Occipital lobe (tissue), 3 donors: ENCODE measurements at places on chromosomes 2 and 18. TPM values are rescaled to one million over a fixed set of nuclear protein-coding genes. Genes with fewer than 3 reads are reported as not detected.

- DNase-seq = no peak
These were observed 23.7 kb downstream of the KCNF1 start for GRCh38 chr2:10935366-10935918.

DNA sequence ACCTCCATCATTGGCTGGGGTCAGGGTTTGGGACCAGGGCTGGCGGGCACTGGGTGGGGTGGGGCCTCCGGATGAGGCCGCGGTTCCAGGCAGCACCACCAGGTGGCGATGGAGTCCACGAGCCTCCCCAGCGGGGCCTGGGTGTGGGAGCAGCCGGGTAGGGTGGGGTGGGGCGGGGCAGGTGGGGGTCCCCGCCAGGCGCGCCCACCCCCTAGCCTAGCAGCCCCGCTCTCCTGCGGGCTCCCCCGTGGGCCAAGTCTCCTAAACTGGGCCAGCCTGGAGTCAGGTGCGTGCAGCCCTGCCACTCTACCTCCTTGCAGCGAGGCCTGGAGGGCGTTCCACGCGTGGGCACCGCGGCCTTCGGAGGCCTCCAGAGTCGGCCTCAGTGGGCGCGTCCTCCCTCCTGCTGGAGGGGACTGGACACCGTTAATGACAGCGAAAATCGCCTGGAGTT is 187.5 kb downstream of the TWIST2 start:
- DNase-seq = no peak

Gene FN1
- 85.5 TPM for total RNA-seq

DNA sequence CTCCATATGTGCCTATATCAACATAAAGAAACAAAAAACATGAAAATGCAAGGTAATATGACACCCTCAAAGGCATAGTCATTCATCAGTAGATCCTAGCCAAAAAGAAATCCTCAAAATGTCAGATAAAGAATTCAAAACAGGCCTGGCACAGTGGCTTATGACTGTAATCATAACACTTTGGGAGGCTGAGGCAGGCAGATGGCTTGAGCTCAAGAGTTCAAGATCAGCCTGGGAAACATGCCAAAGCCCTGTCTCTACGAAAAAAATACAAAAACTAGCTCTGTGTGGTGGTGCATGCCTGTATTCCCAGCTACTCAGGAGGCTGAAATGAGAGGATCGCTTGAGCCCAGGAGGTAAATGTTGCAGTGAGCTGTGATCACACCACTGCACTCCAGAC is 284.6 kb upstream of the KLHL29 start:
- no peak for DNase-seq

Gene ALPG
- total RNA-seq = not detected

Gene BMP10
- total RNA-seq = not detected

DNA sequence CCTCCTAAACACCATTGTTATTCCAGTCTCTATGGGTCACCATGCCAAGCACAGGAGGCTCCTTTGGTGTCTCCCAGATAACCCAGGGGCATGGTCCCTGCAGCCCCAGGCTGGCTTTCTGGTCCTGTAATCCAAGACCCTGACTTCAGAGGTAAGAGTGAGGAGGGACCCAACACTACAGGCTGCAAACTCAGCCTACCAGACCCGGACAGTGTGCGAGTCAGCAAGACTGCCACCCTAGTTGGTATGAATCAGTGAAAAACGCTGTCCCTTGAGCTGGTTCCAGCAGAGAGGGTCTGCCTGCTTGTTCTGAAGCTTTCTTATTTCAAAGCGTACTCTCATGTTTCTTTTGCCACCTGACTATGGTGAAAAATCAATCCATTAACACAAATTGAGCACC is 47.6 kb upstream of the ZFP36L2 start:
- DNase-seq = no peak
